ENCODE measurements at places on chromosomes 7 and 10.

GRCh38 chr10:127370601-127371000 lies 174.2 kb upstream of the INSYN2A start:
- no peak for DNase-seq

DNA sequence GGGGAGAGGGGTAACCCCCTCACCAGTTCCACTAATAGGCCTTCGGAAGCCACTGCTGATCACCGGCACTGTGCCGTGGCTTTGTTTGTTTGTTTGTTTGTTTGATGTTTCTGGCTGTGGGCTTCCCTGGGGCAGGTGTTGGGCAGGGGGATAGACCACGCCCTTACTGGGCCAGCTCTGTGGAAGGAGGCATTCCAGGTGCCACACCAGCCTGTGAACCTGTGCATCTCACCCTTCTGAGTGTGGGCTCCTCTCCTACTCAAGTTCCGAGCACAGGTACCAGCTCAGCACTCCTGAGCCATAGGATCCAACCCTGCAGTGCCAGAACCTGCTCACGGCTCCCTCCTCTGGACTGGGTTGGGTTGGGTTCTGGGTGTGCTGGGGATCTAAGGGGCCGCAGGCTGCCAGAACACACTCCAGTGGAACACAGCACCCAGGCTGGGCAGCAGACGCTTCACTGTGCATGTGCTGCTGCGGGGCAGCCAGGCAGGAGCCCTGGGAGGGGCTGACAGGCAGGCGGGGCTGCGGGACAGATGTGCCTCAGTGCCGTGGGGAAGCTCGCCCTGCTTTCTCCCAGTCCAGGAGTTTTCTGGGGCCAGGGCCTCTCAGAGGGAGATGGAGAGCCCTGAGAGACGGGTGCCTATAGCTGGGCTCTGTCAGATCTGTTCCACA lies 1053.9 kb downstream of the CNTNAP2 start:
- DNase-seq: no peak

GRCh38 chr7:52764492-52765169 lies 270.8 kb upstream of the POM121L12 start:
- no peak for DNase-seq

DNA sequence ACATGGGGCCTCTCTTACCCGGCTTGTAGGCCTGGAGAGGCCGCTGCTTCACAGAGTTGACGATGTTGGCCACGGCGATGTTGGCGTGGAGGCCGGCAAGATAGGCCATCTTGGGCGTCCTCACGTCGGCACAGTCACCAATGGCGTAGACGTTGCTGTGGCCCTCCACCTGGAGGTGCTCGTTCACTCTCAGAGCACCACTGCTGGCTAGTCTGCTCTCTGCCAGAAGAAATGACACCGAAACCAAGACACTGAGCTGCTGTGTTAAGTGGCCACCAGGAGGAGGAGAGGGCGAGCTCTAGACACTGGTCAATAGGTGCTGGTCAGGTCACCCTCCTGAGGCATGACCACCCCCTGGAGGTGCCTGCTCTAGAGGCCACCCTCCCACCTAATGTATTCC lies 17.7 kb downstream of the AIFM2 start:
- no peak for DNase-seq

DNA sequence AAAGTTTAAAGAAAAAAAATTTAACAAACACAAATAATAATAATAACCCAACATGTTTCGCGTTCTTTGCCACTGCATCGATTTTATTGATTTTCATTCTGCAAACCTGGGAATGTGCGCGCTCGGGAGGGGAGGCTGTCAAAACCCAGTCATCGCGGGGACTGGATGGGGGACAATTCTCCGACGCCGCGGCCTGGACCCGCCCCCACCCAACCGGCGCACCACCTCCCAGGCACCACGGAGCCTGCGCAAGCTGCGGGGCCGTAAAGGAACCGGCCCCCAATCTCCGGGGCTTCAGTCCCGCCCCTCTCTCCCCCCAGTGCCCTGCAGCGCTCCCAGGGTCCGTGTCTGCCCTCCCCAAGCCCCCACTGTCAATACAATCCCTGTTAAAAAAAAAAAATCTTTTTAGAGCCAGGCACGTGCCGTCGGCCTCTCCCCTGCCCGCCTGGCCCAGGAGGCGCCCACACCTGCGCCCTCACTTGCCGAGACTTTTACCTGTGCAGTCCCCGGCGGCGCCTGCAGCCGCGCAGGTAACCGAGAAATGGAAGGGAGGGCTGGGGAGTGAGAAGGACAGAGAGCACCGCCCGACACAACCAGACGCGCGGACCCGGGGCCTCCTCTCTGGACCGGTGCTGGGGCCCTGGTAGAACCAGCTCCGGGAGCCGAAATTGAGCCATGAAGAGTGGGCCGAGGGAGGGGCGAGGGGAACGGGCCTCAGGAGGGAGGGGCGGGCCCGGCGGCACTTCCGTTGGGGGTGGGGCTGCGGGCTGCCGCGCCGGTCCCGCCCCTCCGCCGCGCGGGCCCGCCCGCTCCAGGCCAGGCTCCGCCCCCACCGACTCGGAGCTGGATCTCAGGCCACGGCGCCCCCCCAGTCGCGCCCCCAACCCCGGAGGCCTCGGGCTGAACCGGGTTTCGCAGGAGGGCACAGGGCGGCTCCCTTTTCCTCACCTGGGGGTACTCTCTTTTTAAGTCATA lies 7.6 kb upstream of the ZNF503 start:
- no peak for DNase-seq

GRCh38 chr10:133611079-133611478 lies 15.5 kb downstream of the FRG2B start:
- no peak for DNase-seq

GRCh38 chr7:4070214-4070613 lies 611.9 kb upstream of the FOXK1 start:
- DNase-seq: no peak

DNA sequence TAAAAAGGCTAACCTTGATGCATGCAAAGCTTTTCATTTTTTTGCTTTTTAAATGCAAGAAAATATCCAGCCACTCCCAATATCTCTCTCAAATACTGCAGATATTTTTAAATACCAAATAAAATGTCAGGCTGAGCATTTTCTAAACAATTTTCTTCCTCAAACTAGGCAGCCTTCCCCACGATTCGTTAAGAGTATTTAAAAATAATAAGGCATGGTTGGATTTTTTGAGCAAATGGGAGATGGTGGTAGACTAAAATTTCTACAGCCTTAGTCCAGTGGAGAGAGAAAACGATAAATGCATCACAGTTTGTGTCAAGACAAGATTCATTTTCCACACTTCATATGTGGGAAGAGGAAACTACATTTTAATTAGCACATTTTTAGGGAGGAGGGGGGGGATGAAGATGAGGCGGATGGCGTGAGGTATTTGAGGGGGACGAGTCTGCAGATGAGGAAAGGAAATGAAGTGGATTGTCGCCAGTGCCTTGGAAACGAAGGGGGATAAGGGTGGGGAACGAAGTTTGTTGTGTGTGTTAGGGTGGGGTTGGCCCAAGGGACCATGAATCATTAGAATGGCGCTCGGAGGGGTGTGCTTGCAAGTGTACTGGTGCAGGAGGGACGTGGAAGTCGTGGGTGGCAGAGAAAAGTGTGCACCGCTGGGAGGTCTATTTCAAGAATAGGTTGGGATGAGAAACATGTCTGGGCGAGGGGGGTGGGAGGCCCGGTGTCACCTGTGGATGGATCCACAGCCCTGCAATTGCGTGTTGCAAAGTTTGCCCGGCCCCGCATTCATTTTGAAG lies 1.2 kb upstream of the ADD3 start:
- no peak for DNase-seq

- DNase-seq: no peak
Measured at GRCh38 chr7:70719125-70719524, 412.8 kb upstream of the GALNT17 start.

- no peak for DNase-seq
Measured at GRCh38 chr7:138349841-138350700, 110.0 kb upstream of the TRIM24 start.

- no peak for DNase-seq
Measured at GRCh38 chr10:105473170-105473569, 832.1 kb downstream of the SORCS3 start.

DNA sequence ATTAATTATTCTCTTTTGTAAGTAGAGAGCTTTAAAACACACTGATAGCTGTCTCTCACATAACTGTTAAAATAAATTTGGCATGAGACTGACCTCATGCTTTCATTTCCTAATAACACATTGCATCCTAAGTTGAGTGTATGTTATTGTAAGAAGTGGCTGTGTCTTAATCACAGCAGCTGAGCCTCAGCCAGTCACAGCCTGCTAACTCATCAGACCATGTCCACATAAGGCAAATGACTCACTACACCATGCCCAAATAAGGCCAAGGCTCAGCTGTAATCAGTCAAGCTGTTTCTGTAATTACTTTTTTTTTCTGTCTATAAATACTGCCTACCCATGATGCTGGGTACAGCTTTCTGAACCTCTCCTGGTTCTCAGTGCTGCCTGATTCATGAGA lies 860.9 kb downstream of the XPNPEP1 start:
- no peak for DNase-seq

- no peak for DNase-seq
Measured at GRCh38 chr10:121526135-121526790, 72.0 kb downstream of the FGFR2 start.

DNA sequence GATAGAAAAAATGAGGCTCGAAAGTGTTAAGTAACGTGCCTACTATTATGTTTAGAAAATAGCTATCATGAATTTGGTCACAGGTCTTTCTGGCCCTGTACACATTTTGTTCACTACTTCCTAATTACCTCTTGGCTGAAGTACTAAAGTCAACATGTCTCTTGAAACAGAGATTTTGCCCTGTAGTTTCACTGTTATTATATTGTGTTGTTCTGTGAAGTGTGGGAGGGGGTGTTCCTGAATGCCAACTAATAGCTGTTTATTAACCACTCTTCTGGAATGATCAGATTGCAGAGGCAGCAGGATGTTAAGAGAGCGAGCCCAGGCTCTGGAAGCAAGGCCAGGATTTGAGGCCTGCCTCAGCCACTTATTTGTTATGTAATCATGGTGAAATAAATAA lies 72.1 kb downstream of the RNF133 start:
- no peak for DNase-seq

DNA sequence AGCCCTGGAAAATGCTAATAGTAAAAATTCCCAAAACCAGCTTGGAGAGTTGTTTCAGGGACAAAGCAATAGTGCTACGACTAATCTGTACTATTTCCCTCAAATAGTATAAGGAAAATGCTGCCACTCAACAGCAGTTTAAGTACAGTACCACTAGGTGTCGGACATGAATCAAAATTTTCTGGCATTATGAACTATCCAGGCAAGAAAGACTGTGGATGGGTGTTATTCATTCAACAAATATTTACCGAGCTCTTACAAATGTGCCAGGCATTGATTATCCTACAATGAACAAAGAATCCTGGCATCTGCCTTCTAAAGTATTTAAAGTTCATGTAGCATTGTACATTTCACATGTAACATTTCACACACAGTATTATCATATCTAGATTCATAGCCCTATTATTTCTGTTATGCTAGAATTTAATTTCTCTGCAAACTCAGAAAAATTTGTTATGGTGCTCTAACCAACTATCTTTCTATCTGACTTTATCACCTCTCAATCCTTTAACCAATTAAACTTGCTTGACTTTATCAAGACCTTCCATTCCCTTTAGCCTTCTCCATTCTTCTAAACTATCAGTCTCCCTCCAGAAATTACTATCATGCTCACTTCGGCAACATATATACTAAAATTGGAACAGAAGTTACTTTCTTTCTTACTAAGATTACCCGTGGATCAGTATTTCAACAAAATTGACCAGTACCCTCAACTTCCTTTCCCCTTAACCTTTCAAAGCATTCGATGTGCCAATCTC lies 80.6 kb downstream of the ARHGAP21 start:
- DNase-seq: no peak

DNA sequence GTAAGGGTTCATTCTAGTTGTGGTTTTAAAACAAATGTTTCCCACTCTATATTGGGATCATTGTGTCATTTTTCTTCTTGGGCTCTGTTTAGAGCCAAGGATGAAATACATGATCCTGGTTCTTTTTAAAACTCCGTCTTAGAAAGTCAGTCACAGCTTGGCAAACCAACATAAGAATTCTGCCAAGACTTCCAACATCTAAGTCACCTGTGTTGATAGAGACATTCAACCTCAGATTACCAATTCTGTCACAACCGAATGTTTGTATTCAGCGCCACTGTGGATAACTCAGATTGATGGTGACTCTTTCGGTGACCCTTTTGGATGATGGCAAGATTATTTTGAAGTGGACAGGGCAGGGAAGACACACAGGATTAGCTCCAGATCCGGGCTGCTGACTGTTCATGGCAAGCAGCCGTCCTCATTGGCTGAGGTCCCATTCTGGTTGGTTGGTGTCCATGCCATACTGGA lies 255.4 kb downstream of the ARHGAP21 start:
- DNase-seq: no peak

DNA sequence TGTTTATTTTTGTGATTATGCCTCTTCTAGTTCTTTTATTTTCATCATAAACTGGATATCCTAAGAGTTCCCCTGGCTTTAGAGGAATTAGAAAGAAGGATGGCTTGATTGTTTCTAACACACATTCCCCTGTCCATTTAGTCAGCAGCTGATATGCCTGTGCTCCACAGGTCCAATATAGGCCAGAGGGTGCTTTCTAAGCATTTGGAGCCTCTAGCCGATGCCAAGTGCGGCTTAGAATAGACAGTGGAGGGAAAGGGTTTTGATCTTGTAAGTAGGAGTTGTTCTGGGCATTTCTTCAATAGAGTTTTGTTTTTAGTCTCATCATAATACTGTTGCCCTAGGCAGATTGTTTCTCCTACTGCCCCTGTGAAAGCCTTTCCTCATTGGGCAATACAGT lies 6.6 kb downstream of the CYP3A43 start:
- no peak for DNase-seq

- no peak for DNase-seq
Measured at GRCh38 chr10:70849582-70850016, 33.9 kb downstream of the SGPL1 start.

DNA sequence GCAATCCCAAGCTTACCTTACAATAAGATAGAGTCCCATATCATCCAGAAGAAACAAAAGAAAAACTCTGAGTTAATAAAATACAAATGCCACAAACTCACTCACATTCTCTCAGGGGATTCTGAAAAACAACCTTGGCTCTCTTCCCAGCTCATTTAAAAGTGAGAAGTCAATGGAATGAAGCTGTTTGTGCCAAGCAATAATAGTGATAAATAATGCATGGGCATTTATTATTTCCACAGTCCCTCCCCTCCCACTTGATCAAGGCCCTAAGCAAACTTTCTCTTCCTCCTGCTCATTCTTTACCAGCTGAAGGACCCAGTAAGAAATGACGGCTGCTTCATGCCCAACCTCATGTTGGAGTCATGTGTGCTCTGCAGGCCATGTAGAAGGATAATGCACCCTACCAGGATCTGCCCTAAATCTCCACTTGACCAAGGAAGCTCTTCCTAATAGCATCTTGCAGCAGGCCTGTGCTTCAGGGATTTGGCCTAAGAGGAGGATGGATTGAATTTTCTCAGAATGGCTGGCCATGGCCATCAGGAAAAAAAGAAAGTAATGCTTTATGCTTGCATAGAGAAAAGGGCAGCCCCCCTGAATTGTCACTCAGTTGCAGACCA lies 451.3 kb downstream of the GPAM start:
- no peak for DNase-seq
